Activated CD4-positive, alpha-beta T cell treated with anti-CD3 and anti-CD28 coated beads, Interleukin-2, amount 10 ng/mL, durations not matched to agents 7 days and 5 days (primary cell): ENCODE measurements at places on chromosomes 5 and 9. TPM values are rescaled to one million over a fixed set of nuclear protein-coding genes. Genes with fewer than 3 reads are reported as not detected.

The IFNA2 gene
- total RNA-seq: not detected

GRCh38 chr9:74066128-74066527, 431.0 kb upstream of the RORB start:
- no peak for DNase-seq

DNA sequence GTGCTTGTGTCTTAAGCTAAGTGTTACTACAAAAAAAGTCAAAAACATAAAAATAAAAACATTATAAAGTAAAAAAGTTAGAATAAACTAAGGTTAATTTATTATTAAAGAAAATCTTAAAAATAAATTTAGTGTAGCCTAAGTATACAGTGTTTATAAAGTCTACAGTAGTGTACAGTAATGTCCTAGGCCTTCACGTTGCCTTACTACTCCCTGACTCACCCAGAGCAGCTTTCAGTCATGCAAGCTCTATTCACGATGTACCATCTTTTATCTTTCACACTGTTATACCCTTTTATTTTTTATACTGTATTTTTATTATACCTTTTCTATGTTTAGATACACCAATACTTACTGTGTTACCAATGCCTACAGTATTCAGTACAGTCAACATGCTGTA, 288.1 kb downstream of the HCN1 start:
- no peak for DNase-seq

DNA sequence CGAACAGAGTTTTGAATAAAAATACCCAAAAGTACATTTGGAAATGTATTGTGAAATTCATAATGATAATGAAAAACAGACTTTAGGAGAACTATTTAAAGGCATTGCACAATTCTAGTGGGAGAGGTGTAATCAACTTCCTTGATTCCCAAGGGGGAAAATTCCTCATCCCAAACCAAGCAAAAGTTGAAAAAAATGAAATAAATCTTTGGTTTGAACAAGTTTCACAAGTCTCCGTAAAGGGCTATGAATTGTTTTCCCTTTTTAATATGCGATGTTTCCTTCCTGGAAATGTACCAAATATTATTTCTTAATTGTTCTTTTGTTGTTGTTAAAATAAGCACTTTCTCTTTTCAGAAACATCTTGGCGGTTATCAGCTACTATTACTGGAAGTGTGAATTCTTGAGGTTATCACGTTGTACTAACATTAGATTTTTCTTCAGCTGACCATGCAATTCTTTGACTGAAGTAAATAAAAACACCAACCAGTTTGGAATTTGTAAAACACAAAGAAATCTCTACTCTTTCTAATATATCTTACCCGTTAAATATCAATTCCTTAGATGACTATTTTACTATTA, 59.3 kb downstream of the SVEP1 start:
- no peak for DNase-seq

DNA sequence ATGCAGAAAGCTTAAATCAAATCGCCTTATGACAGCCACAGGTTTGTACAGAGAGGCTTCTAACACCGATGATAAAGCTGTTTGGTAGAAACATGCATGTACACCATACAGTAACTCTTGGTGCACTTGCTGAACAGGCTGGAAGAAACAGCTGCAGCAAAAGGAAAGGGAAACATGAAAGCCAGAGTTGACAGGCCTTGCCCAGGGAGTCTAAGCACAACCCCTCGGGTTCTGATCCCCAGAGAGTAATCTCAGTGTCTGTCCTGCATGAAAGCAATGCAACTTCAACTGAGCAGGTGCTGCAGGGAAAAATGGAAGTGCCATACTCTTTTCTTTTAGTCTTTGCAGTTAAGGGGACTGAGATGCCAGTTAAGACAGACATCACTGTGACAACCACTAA, 419.9 kb downstream of the BNC2 start:
- DNase-seq: no peak

GRCh38 chr5:111685969-111686368, 71.0 kb downstream of the NREP start:
- DNase-seq: peak; percentile 11

DNA sequence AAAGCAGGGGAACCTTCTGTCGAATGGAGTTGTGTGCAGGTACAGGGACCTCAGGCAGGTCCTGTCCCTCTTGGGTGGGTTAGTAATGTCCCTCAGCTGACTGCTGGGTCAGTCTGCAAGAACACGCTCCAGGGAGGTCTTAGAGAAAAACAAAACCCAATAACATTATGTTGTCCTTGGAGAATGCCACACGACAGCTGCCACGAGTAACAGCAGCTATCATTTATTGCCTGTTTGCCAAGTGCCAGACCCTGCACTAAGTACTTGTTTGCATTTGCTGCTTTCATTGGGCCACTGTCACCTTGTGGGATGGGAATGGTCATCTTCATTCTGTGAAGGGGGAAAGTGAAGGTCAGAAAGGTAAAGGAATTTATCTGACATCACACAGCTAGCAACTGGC, 310.3 kb downstream of the SLIT3 start:
- no peak for DNase-seq
